SK-MEL-5 (cell line): ENCODE measurements at places on chromosomes 2 and 18. TPM values are rescaled to one million over a fixed set of nuclear protein-coding genes. Genes with fewer than 3 reads are reported as not detected.

The CYP27C1 gene
- total RNA-seq: 0.19 and 0.26 TPM in 2 replicates

The ARHGAP15 gene
- total RNA-seq: 0.71 and 2.4 TPM in 2 replicates

The MAIP1 gene
- total RNA-seq: 32.4 and 37.4 TPM in 2 replicates

The OSGEPL1 gene
- total RNA-seq: 27.4 and 32.3 TPM in 2 replicates

The ZAP70 gene
- total RNA-seq: not detected in 2 replicates

GRCh38 chr2:49261781-49262180 lies 107.5 kb upstream of the FSHR start:
- no peak for DNase-seq
